ENCODE measurements at places on chromosomes 11 and 22.

DNA sequence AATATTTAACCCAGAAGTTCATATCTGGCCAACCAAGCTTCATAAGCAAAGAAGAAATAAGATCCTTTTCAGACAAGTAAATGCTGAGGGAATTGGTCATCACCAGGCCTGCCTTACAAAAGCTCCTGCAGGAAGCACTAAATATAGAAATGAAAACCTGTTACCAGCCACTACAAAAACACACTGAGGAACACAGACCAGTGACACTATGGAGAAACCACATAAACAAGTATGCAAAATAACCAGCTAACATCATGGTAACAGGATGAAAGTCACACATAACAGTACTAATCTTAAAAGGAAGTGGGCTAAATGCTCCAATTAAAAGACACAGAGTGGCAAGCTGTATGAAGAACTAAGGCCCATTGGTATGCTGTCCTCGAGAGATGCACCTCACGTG is 311.4 kb downstream of the DYNC2H1 start:
- DNase-seq = no peak

GRCh38 chr11:69010361-69010891 is 2.6 kb downstream of the MRGPRF start:
- peak; percentile 32 for DNase-seq

DNA sequence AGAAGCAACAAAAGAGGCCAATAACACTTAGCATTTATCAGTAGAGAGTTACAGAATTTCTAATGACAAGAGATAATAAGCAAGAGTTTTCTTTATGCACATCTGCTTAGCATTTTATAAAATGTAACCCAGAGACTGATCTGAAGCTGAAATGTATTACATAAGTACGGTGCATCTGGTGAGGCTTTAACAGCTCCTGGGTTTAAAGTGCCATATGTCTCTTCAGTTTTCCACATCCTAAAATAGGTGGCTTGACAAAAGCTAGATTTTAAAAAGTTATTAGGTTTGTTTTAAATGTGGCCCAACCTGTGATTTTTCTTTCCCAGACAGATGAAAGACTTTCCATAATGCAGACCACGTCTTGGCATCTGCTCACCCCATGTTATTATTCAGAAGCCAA is 620.7 kb upstream of the ARHGAP42 start:
- no peak for DNase-seq

DNA sequence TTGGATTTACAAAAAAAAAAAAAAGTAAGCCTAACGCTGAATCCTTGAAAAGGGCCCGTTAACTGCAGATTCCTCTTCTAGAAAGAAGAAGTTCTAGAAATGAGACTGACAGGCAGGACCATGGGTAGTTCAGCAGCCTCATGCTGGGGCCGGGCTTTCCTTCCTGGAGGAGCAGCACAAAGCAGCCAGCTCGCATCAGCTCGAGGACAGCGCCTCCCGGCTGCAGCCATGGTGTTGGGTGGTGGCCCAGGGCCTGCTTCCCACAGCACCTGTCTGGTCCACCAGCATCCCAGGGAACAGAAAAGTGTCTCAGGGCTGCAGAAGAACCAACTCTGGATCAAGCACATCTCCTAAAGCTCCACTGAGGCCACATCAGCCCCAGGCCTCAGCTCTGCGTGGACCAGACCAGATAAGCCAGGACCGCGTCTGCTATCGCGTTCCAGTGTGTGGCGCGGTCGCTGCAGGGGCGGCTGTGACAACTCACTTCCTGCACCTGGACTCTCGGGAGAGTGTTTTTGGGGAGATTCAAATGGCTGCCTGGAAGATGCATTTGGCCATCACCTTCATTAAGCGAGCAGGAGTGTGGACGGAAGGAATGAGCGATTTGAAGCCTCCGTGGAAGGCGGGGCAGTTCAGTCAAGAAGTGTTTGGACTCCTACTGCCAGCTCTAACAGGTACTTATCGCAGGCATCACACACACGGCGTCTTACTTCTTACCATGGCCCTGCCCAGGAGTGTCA is 53.5 kb downstream of the MYH9 start:
- peak; percentile 43 for DNase-seq

DNA sequence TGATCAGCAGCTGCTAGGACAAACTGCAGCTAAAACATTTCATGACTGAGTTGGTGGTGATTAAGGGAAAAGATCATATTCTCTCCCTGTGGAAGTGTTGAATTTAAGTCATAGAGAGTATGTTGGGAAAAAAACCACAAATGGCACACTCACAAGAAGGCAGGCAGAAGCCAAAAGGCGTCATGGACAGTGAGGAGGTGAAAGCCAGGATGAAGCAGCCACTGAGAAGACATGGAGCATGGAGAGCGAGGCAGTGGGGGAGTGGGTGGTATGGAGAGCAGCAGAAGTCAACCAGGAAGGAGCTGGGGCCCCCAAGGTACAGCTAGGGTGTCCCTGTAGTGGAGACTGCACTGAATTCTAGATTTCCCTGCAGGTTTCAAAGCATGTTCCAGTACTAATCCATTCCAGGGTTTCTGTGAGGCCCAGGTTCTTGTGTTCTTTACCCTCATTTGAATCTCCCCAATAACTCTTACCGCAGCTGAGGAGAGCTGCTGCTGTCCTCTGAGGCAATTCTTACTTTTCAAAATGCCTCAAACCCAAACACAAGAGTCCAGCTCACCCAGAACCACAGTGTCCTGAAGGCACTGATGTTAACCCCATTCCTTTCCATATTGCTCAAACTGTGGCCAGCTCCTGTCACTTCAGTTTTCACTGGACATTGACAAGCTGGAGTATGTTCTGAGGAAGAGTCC is 191.8 kb upstream of the E2F8 start:
- DNase-seq = peak; percentile 14

- DNase-seq = no peak
Measured at GRCh38 chr22:47681411-47682165, 919.1 kb downstream of the TBC1D22A start.

- DNase-seq = peak; percentile 26
Measured at GRCh38 chr11:123654566-123655081, at the start of gene SCN3B. Gene SCN3B, minus strand, starts transcription at chr11:123654624. Its CDS starts 823 bp downstream, at chr11:123653801.

DNA sequence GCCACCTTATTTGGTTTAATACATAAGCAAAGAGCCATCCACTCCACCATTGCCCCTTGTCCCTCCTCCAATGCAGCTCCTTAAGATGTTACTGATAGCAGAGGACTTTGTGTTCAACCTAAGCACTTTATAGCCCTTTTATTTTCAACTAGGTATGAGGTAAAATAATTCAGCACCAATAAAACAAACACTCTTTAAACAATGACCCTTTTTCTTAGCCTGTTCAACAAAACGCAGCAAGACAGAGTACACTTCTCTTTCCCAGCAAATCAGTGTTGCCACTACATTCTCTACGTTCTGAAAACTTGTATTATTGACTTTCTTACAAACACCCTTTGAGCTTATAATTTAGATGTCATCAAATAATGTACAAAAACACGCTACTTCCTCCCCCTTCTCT is 104.0 kb upstream of the IGLL5 start:
- no peak for DNase-seq

DNA sequence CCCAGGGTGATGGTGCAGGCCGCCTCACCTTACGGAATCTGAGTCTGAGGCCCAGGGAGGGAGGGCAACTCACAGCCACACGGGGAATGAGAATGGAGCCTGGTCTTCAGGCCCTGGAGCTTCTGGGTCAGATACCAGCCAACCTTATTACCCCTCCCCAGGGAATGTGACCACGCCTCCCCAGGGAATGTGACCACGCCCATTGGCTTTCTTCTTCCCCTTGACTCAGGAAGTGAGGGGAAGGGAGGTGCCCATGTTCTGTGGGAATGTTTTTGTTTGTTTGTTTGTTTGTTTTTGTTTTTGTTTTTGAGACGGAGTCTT is 57.5 kb upstream of the RBFOX2 start:
- DNase-seq = no peak

- no peak for DNase-seq
Measured at GRCh38 chr22:17314487-17314886, 54.8 kb upstream of the CECR2 start.

GRCh38 chr11:66176650-66177049 is 91.8 kb upstream of the RAB1B start:
- no peak for DNase-seq

DNA sequence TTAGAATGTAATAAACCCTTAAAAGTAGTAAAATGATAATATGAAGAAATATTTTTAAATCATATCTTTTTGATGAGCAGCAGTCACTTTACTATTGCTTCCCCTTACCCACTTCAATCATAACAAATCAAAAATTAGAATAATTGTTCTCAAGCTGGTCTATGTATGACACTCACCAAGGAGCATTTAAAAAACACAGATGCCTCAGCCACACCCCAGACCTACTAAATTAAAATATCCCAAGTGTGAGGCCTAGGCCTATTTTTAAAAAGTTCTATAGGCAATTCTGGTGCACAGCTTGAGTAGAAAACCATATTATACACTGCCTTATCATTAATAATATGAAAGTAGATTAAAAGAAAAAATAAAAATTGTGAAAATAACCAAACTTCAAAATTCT is 15.2 kb downstream of the KIF18A start:
- DNase-seq = no peak

- DNase-seq = no peak
Measured at GRCh38 chr22:17471886-17472535, 91.3 kb upstream of the SLC25A18 start.

GRCh38 chr22:48743601-48744282 is 1083.9 kb downstream of the BRD1 start:
- no peak for DNase-seq

- peak; percentile 56 for DNase-seq
Measured at GRCh38 chr22:44735518-44736428, 16.6 kb upstream of the ARHGAP8 start.

DNA sequence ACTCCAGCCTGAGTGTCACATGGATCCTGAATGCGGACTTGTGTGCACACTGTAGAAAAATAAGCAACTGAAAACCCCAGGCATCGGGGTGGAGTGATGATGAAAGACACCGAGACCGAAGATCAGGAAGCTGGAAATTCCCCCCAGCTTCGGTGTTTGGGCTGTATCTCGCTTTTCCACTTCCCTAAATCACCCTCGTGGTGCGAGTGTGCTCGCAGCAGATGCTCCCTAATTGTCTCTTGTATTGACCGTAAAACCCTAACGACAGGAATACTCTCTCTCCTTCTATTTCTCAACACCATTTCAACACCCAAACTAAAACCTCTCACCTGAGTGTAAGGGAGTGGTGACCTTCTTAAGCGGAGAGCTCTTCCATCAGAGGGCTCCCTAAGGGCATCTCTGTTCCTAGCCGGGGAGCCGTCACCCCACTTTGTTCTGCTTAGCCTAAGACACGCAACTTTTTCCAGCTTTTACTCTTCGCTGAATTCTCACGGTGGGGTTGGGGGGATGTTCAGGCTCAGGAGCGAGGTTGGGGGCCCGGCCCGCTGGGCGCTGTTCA is 635 bp upstream of the GRK3 start:
- peak; percentile 28 for DNase-seq

GRCh38 chr11:64355078-64355940 is 3.7 kb upstream of the RPS6KA4 start:
- peak; percentile 94 for DNase-seq

DNA sequence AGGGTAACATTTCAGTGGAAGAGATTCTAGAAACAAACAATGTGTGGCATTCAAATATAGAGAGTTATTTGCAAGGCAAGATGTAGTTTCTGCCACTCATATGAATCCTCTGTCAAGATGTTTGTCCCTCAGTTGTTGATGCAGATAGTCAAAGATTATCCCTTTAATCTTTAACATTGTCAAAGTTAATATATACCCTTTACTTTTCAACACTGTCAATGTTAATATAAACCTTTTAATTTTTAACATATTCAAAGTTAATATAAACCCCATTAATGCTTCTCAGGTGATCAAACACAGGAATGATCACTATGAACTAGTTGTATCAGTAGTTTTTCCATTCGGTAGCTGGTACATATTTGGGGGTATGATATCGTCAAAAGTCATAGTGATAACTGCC is 51.9 kb upstream of the PICALM start:
- no peak for DNase-seq

- no peak for DNase-seq
Measured at GRCh38 chr11:107331728-107332127, 125.9 kb downstream of the CWF19L2 start.

GRCh38 chr11:64072871-64073270 is 37.1 kb downstream of the FLRT1 start:
- no peak for DNase-seq

- DNase-seq = no peak
Measured at GRCh38 chr11:105618343-105618955, 8.6 kb downstream of the GRIA4 start.

GRCh38 chr22:26194877-26195276 is 25.6 kb downstream of the SEZ6L start:
- no peak for DNase-seq

DNA sequence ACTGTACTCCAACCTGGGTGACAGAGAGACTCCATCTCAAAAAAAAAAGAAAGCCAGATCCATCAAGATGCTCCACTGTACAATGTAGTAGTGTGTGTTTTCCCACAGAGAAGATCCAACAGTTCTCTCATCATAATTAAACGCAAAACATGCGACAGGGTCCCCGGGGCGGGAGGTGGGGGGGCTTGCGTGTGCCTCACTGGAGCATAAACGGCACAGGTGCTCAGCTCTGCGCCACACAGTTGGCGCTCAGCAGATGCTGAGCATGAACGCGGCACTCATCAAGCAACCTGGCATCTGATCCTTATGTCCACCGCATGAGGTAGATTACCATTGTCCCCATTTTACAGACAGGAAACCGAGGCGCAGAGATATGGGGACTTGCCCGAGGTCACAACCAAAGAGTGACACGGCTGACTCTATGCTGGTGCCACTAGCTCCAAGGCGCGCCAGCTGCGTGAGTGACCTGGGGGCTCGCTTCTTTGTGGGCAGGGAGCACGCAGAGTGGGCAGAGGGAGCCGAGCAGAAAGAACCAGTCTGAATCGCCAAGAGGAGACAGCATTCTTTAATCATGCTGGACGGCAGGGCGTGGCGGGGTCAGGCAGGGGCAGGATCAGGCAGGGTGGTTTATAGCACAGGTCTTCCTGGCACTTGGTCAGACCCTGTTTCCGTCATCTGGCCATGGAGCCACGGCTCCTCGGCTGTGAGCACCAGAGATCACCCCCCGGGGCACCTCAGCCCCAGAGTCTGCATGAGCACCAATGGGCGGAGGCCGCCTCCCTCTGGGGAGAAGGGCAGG is 8.2 kb downstream of the C1QTNF6 start:
- no peak for DNase-seq

GRCh38 chr11:110921742-110922521 is 209.7 kb upstream of the ARHGAP20 start:
- DNase-seq = no peak

- no peak for DNase-seq
Measured at GRCh38 chr11:1888347-1888753, 3.3 kb downstream of the PRR33 start.

DNA sequence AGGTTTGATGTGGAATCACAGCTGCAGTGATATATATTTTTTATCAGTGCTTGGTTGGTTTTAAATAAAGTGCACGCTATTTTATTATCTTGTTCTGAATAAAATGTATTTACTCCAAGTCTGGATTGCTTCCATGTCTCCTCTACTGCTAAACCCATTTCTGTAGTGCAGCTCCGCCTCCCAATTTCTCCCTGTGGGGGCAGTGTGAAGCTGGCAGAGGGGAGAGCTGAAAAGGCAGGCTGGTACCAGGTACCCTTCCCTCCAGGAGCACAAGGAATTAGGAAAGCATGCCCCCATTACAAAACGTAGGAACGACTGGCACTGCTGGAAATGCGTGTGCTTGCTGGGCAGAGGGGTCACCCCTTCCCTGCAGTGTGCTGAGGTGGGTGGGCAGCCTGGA is 934 bp upstream of the TMEM132A start:
- DNase-seq = no peak

GRCh38 chr11:105111145-105111944 is 28.2 kb downstream of the CARD18 start:
- no peak for DNase-seq

Data from HT-29 (cell line).